Occipital lobe (tissue), 3 donors: ENCODE measurements at places on chromosomes 1 and 21.

DNA sequence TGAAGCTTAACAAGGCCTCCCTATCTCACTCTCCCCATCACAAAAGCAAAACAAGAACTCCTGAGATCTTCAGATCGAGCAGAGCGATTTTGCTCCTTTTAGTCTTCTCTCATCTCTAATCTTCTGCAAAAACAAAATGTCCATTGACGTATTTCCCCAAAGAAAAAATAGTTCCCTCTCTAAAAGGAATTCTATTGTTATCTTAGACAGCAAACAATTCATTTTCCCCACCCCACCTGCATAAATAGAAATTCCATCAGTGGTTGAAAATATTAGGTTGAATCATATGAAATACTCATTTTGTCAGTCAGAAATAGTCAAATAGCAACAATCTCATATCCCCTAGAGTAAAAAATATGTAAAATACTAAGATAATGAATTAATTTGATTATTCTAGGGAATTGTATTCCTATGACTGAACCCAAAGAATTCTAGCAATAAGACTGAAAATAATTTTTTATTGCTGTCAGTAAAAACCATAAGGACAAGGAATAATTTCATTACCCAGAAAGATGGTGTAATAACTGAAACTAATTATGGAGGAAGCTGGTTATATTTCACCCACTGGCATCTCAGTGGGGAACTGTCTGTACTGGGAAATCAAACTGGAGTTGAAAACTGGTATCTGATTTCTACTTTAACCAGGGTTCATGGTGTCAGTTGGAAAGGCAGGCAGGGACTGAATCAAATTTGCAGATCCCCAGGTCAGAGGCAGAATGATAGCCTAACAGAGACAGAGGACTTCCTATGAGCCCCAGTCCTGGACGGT lies 51.3 kb downstream of the RHOU start:
- DNase-seq = no peak

GRCh38 chr1:214709241-214709640 lies 106.2 kb downstream of the CENPF start:
- no peak for DNase-seq

- DNase-seq = no peak
Measured at GRCh38 chr1:3850857-3851256, 6.2 kb downstream of the CEP104 start.

DNA sequence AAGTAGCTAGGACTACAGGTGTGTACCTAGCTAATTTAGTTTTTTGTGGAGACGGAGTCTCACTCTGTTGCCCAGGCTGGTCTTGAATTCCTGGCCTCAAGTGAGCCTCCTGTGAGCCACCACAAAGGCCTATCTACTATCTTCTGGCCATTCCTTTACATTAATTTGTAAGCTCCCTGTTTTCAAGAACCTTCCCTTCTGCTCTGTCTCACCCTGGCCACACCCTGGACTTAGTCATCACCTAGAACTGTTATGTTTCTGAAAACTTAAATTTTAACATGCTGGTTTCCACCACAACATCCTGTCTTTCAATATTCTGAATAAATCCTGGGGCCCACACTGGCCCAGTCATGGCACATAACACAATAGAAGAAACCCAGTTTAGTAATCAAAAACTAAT lies 4.9 kb upstream of the B4GALT3 start:
- no peak for DNase-seq

GRCh38 chr1:21337454-21337927 lies 47.2 kb upstream of the ECE1 start:
- DNase-seq = no peak

DNA sequence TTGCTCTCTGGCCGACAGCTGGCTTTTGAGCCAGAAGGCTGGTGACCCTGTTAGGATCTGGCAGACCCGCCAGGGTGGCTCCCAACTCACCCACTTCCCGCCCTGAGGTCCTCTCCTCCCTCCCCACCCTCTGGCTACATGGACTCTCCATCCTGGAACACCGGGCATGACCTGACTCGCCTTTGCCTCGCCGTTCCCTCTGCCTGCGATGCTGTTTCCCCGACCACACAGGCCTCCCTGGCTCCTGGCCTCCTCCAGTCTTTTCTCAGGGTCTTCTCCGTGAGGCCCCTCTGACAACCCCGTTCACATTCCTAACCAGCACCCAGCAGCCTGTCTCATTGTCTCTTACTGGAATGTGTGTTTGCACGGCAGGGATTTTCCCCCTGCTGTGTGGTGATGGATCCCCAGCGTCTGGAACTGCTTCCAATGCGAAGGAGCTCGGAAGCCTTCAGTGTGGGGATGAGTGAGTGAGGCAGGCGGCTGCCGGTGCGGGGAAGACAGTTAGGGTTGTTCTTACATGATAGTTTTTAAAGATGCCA lies 46.0 kb upstream of the POFUT2 start:
- DNase-seq = no peak

GRCh38 chr1:210686841-210687240 lies 358.1 kb downstream of the HHAT start:
- DNase-seq = no peak

DNA sequence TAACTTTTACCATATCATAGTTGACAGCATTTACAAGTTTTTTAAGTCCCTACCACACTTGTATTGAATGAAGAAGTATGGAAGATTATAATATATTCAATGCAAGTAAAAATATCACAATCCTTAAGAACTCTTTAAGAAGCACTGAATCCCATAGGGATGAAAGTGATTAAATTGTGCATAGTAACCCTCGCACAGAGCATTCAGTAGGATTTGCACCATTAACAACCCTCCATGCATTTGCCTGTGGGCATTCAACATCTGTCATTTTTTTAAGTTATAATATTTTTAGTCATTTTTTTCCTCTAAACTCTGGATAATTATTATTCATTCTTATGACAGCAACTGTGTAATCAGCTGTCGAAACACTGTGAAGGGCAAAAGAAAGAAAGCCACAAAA lies 10.1 kb downstream of the SELE start:
- DNase-seq = no peak

DNA sequence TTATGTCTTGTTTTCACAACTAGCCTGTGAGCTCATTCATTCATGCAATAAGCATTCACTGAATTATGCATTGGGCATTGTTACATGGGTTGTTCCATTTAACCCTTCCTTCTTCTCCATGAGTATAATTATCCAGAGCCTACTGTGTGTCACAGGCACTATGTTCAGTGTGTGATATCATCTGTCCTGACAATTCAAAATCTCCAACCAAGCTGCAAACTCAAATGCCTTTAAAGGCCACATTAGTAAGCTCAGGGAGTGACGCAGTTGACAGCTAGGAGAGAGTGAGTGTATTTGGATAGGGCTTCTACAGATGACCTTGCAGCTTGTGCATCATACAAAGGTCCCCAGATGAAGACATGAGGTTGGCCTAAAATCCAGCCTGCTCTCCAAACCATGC lies 289.5 kb downstream of the OMA1 start:
- DNase-seq = no peak

DNA sequence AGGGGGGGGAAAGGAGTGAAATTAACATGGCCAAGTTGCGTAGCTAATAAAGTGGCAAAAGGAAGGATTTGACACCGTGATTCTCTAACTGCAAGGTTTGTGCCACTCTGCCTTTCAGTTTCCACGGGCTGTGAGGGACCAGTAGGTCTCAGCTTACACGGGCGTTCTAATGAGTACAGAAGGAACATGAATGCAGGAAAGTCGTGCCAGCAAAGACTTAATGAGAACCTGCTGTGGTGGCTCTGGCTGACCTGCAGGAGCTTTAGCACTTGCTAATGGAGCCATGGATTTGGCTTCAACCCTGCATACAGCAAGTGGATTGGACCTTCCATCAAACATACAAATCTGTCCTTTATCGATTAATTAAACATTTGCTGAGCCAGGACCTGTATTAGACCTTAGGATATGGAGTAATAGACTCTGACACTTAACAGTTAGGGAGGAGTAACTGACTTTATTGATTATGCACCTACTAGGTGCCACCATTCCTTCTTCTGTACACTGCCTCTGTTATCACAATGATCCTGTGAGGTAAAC lies 15.1 kb upstream of the PITHD1 start:
- no peak for DNase-seq

GRCh38 chr21:33019516-33019884 lies 6.2 kb upstream of the OLIG2 start:
- no peak for DNase-seq

DNA sequence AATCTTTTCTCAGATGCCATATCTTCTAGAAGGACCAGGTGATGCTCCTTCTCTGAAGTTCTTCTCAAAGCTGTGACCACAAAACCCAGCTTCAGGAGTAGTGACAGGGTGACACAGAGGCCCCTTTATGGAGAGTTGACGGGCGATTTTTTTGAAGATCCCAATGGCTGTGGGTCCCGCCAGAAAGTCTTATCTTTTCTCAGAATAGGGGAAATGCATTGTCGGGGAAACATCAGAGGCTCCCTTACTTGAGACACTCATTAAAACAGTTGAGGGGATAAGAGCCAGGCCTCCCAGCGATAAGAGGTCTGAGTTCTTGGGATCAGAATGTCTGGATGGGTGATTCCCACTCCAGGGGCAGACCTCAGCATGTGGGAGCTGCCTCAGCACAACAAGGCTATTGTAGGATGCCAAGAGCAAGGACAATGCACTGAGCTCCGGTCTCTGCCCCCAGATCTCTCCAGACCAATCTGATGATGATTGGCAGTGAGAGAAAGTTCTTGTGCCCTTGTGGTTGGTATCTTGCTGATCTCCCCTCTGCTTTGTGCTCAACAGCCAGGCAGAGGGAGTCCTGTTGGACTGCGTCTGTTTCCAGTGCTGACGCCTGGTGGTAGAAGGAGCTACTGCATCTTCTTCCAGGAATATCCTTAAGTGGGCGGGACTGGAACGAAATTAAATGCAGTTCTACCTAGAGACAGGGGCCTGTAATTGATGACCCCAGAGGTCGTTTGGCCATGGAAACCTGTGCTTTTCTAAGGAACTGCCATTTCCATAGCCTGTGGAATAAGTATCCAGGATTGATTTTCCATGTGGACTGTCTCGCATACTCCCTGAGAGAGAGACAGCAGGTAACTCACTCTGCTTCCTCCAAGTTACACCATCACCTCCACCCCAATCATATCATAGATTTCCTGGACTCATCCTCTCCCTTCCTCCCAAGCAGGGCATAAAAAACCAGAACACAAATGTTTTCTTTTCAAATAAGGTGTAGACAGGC lies 6.8 kb upstream of the ACKR1 start:
- DNase-seq = peak; percentile 63

DNA sequence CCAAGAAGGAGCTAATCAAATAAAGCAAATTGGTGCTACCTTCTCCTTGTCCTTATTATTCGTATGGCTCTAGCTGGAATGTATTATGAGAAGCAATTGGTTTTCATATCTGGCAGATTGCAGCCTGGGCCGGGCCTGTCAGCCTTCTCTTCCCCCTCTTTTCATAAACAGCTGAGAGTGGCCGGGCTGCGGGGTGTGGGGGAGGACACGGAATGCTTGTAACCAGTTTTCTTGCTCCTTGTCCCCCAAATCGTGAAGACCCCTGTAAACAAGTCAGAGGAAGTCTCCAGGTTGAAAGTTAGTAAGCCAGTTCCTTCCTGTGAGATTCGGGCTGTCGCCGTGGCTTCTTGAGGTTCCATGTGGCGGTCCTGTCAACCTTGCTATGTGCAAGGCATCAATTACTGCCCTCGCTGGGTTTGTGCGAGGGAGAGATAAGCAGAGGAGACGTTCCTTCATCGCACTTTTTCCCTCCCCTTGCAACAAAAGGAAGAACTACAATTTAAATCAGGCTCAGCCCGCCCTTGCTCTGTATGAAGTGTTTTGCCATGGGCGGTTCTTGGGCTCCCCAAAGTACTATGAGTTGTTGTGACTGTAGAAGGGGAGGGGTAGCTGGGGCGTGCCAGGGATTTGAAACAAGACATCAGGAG lies 450.7 kb downstream of the CAMTA1 start:
- no peak for DNase-seq

- DNase-seq = no peak
Measured at GRCh38 chr1:109162626-109163025, 48.7 kb downstream of the ELAPOR1 start.

DNA sequence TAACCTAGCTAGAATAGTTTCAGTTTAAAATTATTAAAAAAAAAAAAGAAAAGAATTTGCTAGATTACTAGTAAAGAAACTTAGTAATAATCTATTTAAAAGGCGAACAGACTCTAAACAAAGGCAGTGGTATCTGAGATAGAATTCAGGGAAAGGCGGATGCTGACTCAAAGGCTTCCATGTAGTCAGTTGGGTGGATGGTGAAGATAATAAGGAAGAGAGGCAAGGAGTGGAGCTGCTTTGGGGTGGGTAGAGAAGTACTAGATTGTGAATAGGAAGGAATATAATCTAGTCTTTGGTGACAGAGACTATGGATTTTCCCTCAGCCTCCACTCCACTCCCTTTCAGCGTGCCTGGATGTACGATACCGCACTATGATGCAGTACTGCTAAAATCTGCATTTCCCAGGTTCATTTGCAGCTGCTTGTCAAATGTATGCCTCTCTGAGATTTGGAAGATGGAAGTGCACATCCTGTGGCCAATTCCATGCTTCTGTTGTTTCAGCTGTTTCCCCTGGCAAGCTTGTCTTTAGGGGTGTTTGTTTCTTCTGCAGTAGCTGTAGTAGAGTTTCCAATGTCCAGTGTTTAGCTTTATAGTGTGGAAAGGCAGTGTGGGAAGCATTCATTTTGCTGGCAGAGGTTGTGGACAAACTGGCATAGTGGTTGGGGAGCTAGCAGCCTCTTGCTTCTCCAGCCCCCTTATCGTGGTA lies 184.6 kb upstream of the NRIP1 start:
- no peak for DNase-seq

DNA sequence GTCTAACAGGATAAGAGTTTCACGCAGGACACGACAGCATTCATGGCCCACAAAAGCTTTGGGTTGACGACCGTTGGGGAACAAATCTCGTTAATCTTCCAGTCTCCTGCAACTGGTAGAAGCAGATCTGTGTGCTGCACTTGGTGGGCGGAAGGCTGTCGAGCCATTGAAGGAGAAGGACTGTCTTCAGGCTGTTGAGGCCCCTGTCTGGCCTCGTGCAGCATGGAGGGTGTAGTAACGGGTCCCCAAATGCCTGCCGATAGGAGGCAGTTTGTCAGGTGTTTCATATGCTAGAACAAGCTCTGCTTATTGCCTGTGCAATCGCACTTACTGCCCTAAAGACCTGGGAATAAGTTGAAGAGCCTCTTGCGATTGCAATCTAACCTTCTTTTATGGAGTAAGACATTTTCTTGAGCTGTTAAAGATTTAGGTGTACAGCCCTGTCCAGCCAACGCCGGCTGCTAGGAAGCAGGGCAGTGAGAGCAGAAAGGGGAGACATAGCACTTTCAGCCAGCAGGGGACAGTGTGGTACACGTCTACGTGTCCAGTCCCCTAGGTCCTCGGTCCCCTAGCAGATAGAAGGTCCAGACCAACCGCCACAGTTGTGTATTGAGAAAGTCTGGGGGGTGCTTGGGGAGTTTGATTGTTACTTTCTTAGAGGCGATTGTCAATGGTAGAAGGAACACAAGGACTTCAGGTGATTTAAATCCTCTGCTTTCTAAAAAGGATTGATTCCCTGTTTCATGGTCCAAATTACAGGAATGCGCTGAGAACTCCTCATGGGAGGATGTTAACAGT lies 102.3 kb upstream of the TMPRSS2 start:
- no peak for DNase-seq

GRCh38 chr1:23742670-23743286 lies 493 bp upstream of the ELOA start:
- DNase-seq = peak; percentile 62
